Stimulated activated CD4-positive, alpha-beta T cell treated with anti-CD3 and anti-CD28 coated beads, Interleukin-1b, Interleukin-23, amount 100 ng/mL, for 1 hour (primary cell): ENCODE measurements at places on chromosomes 12 and 14.
A peak's percentile ranks its signal among the peaks of the same experiment; 100 is the strongest.

DNA sequence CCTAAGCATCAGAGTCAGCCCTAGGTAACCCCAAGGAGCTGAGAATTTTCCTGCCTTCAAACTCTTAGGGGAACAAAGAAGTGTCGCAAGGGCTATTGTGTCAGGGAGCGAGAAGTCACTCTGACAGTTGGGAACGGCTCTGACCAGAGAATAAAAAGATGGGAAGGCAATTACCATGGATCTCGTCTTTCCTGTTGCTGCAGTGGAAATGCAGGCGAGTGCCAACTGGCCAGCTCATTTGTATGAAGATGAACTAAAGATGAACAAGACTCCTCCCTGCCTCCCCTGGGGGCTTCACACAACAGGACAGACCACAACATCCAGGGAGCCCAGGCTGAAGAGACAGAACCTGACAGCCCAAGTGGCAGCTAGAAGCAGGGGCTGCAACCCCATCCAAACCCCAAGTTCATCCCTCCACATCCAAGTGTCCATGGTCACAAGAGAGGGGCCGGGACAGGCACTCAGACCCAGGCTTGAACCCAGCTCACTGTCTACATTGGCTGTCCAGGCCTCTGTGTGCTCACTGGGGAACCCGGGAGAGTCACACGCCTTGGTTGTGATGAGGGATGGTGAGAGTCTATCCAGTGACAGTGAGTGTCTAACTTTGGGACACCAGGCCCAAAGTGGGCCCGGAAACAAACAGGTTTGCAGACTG is 322.4 kb downstream of the BCL11B start:
- DNase-seq: no peak

DNA sequence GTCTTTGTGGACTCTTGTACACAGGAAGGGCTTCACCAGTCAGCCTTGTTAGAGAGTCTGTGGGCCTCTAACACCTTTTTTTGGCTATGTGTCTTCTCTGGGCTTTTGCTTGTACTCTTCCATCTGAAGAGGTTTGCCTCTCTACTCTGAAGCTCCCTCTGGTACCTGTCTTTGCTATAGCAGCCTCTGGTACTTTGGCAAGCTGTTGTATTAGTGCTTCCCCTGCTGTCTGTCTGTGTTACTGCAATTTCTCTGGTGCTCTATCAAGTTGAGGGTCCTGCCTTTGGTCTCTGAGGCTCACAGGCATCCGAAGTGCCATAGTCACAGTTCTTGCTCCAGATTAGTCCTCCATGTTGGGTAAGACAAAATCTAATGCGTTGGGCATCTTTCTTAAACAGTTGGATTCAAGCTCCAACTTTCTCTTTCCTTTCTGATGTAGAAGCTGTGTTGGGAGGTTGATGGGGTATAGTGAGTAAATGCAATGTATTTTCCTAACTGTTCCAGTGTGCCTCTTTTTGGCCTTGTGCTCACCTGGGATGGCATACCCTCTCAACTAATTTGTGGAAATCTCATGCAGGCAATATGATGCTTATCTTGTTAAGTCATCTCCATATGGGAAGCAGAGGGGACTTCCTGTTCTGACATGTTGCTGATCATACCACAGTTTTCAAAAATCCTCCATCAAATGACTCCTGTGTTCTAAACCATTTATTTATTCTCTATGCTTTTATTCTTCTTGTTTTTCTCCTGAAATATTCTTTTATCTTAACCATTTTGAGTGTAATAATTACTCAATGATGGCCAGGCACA is 88.8 kb downstream of the ATF7IP start:
- DNase-seq: no peak

DNA sequence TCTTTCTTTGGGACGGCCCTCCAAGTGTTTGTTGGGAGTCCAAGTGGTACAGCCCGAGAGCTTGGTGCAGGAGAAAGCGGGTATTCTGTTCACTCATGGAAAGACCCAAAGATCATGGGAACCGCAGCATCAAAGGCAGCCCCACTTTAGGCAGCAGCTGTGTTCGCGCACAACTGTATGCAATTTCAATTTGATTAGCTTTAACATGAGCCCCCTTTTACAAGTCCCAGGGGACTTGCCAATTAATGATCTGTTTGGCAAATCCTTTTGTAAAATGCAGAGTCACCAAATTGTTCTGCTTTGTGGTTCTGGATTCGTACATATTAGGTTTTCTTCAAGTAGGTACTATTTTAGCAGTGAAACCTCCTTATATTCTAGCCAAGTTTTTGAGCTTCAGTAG is 217.7 kb downstream of the AACS start:
- DNase-seq: no peak

- no peak for DNase-seq
Measured at GRCh38 chr12:131776237-131776889, 51.8 kb upstream of the MMP17 start.

- no peak for DNase-seq
Measured at GRCh38 chr12:79873201-79873600, 61.7 kb downstream of the PPP1R12A start.

- no peak for DNase-seq
Measured at GRCh38 chr12:1429980-1430379, 164.4 kb downstream of the FBXL14 start.

DNA sequence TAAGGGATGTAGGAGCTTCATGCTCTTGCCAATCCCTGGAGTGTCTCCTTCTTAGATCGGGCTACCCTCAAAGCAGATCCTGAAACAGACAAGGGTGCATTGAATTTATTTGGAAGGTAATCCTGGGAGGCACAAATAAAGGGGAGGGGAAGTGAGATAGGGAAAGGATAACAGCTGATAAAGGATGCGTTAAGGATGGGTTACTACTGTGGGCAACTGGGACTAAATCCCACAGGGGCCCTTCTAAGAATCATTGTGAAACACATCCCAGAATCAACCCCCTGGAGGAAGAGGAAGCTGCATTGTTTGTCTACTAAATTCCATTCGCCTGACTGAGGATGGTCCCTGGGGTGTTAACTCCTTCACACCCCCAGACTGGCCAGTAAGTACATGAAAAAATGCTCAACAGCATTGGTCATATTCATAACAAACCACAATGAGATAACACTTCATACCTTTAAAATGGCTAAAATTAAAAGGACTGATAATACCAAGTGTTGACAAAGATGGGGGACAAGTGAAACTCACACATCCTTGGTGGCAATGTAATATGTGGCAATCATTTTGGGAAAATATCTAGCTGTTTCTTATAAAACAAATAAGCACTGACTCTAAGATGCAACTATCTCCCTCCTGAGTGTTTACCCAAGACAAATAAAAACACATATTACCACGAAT is 37.0 kb upstream of the CMKLR1 start:
- DNase-seq: no peak

- DNase-seq: no peak
Measured at GRCh38 chr12:42161529-42161928, 16.9 kb upstream of the GXYLT1 start.

DNA sequence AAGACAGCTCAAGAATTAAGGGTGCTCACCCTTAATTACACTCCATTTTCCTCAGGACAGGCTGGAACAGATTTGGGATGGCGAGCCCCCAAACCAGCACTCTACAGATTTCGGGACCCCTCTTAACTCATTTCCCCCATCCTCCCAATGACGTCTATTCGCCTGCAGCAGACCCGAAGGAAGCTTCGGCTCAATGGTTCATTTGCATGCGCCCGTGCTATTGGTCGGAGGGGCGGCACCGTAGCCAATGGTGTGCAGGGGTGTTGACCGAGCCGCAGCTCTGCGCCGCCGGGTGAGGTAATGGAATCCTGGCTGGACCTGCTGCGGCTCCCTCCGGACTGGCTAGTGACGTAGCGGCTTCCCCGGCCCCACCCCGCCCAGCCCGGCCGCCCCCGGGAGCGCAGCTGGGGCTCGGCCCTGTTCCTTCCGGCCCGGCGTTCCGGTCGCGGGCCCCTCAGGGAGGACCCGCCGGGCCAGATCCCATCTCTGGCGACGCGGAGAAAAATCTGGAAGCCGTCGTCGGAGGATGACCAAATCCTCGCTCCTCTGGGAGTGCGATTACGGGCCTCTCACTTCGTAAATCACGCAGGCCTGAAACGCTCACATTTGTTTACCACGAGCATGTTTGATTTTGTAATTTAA is 18.3 kb upstream of the NR4A1 start:
- peak; percentile 82 for DNase-seq

GRCh38 chr12:90652280-90652679 is 302.7 kb downstream of the CCER1 start:
- no peak for DNase-seq

GRCh38 chr12:64943686-64944085 is 119.2 kb downstream of the TBC1D30 start:
- no peak for DNase-seq

- no peak for DNase-seq
Measured at GRCh38 chr14:73459959-73460358, 1.6 kb upstream of the NUMB start.

- DNase-seq: no peak
Measured at GRCh38 chr14:24377657-24378056, 9.7 kb downstream of the NFATC4 start.

GRCh38 chr12:19740472-19741131 is 301.3 kb downstream of the AEBP2 start:
- DNase-seq: no peak

DNA sequence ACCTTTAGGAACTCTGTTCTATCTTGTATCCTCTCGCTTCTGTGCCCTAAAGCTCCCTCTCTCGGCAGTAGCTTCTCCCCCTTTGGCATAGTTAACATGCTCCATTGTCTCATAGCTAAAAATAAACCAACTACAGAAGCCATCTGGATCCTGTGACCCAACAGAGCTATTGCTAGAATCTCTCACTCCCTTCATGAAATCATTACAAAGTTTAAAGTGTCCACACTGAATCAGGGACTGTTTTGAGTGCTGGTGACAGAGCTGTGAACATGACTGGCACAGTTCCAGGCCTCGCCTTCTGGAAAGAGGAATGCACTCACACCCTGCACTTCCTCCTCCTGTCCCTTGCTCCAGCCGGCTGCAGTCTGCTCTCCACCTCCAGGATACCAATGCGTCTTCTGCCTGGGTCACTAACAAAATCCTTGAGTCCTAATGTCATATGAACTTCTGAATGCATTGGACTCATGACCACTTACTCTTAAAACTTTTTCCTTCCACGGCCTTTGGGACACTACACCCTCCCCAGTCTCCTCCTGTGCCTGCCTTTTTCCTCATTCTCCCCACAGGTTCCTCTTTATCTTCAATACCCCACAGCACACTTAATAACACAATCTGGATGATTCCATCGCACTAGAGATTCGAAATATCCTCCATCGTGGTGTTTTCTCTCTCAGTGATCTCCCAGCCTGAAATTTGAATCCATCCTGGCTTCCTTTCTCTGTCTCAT is 13.2 kb downstream of the PLBD1 start:
- DNase-seq: no peak
